ENCODE measurements at places on chromosomes 5 and 9. TPM values are rescaled to one million over a fixed set of nuclear protein-coding genes. Genes with fewer than 3 reads are reported as not detected.

DNA sequence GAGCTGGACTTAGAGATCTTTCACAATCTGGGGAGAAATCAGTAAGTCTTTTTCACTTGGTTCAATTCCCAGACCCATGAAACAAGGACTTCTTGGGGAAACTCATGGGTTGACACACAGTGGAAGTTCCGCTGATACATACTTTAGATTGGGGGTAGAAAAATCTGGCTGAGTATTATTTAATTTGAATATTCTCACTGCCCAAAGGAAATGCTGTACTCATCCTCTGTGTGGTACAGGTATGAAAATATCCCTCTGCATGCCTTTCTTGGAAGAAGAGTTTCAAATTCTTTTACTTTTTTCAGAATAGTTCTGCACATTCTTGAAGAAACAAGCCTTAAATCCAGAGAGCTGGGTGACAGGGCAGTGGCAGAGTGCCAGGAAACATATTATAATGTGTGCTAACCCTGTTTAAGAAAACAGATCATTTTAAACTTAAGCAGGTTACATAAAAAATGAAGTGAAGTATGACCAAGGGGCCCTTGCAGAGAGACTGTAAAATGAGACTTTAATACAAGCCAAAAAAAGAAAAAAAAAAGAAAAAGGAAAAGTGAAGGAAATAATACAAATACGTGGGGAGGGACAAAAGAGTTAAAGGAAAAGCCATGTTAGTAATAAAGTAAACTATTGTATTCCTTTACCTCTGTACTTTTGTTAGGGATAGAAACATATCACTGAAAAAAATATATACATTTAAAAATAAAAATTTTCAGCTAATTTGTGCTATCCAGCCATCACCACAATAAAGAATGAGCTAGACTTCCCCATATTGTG, 173.4 kb upstream of the NR3C1 start:
- no peak for DNase-seq

DNA sequence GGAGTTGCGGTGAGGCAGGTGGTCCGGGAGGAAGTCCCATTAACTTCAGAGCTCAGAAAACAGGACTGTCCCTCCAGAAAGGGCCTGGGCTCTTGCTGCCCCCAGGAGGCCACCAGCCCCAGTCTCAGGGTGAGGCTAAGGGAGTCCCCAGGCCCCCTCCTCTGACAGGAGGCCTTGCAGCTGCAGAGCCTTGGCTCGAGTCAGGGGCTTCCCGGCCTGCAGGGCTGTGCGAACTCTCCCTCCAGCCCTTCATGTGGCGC, 3.2 kb upstream of the STPG3 start:
- no peak for DNase-seq

Gene ABL1
- total RNA-seq: 32.3 TPM

Gene ADAMTSL1
- not detected for total RNA-seq

DNA sequence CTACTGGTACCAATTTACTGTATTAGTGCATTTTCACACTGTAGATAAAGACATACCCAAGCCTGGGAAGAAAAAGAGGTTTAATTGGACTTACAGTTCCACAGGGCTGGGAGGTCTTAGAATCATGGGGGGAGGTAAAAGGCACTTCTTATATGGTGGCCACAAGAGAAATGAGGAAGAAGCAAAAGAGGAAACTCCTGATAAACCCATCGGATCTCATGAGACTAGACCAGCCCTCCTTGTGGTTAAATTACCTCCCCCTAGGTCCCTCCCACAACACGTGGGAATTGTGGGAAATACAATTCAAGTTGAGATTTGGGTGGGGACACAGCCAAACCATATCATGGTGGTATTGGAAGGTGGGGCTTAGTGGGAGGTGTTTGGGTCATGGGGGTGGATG, 56.5 kb upstream of the SPDL1 start:
- DNase-seq: no peak

DNA sequence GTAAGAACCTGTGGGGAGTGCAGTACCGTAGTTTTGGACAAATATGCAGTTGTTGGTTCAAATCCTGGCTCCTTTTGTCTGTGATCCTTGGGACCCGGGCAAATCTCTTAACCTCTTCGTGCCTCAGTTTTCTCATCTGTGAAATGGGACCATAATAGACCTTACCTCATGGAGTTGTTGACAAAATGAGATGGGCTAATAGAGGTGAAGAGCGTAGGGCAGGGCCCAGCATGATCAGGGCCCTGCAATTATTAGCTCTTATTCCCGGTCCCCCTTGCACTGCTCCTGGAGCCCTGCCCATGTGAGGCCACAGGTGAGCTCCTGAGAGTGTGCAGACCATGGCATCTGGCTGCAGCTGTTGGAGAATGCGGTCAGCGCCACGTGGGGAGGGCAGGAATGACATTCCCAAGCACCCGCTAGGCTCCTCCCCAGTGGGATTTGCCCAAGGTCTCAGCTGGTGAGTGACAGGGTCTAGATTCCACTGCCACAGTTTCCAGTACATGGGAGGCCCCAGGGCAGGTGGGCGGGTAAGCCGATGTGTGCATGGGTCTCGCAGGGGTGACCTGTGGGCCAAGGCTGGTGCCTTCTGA, 41.0 kb downstream of the NEK6 start:
- DNase-seq: no peak

Gene ARID3C
- total RNA-seq: 0.66 TPM

GRCh38 chr9:9914174-9914573, 698.6 kb downstream of the PTPRD start:
- no peak for DNase-seq

- no peak for DNase-seq
These were observed 2.3 kb downstream of the NMRK1 start for GRCh38 chr9:75085640-75086039.

DNA sequence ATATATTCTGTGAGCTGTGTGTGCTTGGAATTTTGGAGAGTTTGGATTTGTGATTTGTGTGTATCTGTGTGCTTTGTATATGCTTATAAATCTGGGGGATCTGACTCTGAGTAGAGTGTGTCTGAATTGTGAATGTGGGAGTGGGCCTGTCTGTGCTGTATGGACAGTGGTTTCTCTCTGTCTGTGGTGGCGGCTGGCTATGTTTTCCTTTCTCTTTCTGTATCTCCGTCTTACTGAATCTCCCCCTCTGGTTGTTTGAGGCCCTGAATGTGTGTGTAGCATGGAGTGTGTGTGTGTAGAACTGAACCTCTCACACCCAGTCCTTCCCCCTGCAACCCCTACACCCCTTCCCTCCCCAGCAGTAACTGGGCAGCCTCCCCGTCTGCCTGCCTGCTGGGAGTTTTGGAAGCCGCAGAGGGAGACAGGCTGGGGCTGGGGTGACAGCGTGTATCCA, 4.7 kb downstream of the CXXC5 start:
- DNase-seq: no peak

- DNase-seq: no peak
These were observed 9.6 kb downstream of the NEK6 start for GRCh38 chr9:124267271-124267807.

DNA sequence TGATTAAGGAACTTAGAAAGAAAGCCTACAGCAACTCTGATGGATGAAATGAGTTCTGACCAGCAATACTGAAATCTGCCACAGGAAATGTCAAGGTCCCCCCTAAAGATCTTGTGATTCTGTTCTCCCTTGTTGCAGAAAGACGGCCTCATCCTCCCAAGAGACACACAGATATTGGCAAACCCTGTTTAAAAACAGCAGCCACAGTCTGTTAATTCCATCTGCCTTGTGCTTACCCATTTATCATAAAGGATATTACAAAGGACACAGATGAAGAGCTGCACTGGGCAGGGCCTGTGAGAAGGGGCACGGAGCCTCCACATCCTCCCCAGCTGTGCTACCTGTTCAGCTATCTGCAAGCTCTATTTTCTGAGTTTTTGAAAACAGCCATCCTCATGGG, 15.2 kb downstream of the RAPGEF1 start:
- DNase-seq: no peak

DNA sequence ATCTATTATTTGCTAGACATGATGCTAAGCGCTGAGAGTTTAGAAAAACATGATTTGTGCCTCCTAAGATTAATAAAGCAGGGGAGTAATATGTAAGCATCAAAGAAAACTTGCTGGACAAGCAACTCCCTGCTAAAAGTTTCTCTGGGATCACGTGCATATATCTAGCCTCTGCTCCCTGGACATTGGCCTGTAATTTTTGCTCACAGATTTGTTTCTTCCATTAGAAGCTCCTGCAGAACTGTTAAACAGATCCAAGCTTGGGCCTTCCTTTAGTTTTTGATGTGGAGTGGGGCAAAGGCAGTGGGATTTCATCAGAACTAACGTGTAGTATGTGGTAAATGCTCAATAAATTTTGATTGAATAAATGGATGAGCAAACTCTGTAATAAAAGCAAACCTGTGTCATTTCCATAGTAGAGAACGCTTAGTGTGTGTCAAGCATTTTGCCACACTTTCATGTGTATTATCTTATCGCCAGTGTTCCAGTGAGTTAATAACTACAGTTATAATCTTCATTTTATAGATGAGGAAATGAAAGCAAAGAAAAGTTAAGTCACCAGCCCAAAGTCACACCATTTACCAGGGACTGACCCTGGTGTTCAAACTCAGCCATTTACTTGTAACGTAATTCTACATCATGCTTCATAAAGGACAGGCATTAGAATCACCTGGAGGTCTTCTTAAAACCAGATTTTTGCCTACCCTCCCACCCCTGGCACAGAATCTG, 100.3 kb downstream of the PCSK5 start:
- DNase-seq: no peak

- DNase-seq: no peak
These were observed 574.1 kb downstream of the PSAT1 start for GRCh38 chr9:78871086-78871451.

Gene HTR1A
- not detected for total RNA-seq

DNA sequence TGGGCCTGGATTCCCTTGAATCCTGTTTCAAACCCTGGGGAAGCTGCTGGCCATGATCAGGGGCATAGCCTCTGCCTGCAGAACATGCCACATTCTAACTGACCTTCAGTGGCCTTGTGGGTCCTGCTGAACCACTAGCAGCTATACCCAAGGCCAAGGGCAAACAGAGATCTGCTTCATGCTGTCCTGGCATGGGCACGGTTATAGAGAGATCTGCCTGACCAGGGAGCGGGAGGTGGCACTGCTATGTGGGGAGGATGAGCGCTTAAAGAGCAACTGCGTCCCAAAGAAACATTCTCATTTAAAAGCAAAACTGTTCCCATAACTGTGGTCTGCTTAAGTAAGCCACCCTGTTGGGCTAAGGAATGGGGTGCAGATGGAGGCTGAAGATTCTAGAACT, 36.5 kb upstream of the SYNPO start:
- DNase-seq: no peak

DNA sequence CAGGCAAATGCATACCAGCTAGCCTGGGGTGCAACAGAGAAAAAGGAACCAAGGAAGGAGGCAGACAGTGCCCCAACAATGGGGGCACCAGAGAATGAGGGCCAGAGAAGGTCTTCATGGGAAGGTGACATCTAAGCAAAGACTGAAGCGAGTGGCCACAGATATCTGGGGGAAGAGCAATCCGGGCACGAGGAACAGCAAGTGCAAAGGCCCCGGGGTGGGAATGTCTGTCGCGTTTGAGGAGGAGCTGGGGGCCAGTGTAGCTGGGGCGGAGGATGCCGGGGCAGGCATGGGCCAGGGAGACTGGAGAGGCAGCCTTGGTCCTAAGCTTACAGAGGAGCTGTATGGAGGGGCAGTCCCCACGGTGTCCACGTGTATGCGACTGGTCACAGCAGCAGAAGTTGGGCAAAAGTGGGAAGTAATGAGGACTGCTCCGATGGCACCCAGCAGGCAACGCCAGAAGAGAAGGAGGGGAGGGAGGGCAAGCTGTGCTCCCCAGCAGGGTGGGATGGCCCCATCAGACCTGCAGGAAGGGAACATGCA, 19.1 kb downstream of the EEIG1 start:
- DNase-seq: peak; percentile 11

DNA sequence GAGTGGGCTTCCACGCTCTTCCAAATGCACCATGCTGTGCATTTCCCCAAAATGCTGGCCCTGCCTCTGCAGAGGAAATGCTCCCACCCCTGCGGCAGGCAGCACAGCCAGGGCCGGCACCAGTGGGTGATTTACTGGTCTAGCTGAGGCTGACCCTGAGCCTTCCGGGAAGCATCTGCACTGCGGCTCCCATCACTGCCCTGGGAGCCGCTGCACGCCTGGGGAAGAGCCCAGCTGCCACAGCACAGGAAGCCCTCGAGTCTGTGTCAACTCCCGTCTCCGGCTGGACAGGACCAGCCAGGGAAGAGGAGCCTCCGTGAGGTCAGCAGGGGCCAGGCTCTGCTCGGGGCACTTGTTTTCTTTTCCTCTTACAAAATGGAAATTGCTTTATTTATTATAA, 25.1 kb upstream of the EEIG1 start:
- DNase-seq: peak; percentile 32

GRCh38 chr5:58462623-58463230, 2.8 kb upstream of the PLK2 start:
- peak; percentile 46 for DNase-seq

Gene GPR21
- 1.0 TPM for total RNA-seq

GRCh38 chr5:68777135-68777534, 316.7 kb upstream of the SLC30A5 start:
- no peak for DNase-seq

Gene IFNA21
- not detected for total RNA-seq

DNA sequence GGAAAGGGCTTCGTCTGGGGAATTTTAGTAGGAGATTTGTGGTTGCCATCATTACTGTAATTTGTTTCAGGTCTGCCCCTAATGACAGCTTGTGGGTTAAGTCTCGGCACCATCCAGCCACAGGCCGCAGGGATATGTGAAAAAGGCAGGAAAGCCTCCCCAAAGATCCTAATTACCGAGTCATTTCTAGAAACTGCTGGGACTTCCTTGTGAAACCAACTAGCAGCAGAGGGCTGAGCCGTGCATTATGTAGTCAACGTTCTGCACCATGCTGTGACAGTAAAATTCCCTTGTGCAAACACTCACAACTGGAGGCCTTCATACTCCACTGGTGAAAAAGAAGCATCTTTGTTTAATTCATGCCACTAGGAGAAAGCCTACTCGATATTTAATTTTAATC, 230.3 kb downstream of the MPDZ start:
- no peak for DNase-seq

Gene COL23A1
- not detected for total RNA-seq

Gene RXRA
- 17.6 TPM for total RNA-seq

Gene IFNA7
- not detected for total RNA-seq
